NCI-H524 treated with DMSO at 0.1 percent for 48 hours (cell line): ENCODE measurements at places on chromosomes 16 and 17.

DNA sequence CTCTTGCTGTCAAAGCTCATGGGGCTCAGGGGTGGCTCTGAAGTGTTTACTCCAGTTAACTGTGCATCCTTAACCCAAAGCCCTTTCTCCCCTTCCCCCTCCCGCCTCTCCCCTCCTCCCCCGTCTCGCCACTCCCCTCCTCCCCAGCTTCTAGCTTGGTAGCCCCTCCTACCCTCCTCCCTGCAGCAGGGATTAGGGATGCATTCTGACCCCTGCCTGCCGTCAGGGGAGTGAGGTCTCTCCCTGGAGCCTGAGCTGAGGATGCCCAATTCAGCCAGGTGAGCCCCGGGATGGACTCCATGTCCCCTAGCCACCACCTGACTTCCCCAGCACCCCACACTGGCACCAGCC, 1.6 kb downstream of the HS3ST6 start:
- DNase-seq = no peak

- DNase-seq = no peak
These were observed 2.2 kb upstream of the EFTUD2 start for GRCh38 chr17:44901411-44901921.

DNA sequence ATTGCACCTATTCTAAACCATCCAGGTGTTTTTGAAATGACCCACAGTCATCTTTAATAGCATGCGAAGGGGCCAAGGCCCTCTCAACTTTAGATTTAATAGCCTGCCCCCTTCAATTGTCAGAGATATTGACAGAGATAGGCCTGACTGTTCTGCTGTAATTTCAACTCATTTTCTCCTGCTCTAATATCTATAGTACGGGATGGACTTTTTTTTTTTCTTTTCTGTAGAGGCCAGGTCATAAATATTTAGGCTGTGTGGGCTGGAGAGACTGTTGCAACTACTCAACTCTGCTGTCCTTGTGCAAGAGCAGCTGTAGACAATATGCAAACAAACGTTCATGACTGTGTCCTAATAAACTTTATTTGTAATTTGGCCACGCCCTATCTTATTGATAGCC, 24.7 kb upstream of the KRT20 start:
- no peak for DNase-seq

DNA sequence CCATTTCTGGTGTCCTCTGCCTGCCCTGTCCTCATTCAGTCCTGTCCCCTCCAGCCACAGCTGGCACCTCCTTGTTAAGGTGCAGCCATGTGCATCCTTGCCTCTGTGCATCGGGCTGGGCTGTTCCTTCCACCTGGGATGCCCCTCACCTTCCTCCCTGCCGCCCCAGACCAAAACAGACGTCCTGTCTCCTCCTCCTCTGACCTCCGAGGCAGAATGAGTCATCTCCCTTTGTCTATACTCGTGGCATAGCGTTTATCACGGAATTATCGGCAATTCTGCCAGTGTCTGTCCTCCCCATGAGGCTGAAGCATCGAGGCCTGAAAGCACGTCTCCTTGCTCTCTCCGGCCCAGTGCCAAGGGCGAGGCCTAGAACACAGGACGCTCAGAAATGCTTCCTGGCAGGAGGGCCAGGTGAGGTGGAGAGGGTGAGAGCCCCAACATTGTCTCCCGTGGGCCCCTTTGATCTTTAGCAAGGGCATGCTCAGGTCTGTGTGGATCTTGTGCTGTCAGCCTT, 4.6 kb downstream of the RAI1 start:
- DNase-seq = no peak

- DNase-seq = no peak
These were observed 47.1 kb downstream of the VMP1 start for GRCh38 chr17:59754552-59754951.

DNA sequence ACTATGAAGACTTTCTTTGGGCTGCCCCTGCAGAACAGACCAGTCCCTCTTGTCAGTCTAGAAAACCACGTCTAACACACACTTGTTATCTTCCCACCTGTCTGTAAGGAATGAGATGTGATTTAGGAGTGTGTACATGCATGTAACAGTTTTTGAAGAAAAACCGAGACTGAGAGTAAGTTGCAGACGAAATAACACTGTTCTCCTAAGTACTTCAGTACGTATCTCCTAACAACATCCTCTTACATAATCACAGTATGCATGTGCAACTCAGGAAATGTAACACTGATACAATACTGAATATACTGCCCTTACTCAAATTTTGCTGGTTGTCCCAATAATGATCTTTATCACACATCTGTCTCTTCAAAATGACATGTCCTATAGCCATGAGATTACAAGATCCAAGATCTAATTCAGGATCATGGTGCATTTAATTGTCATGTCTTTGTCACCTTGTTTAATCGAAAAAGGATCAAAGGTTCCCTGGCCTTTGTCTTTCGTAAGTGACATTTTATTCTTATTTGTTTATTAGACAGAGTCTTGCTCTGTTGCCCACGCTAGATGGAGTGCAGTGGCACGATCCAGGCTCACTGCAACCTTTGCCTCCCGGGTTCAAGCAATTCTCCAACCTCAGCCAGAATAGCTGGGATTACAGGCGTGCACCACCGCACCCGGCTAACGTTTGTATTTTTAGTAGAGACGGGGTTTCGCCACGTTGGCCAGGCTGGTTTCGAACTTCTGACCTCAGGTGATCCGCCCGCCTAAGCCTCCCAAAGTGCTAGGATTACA, 25.6 kb downstream of the CREBBP start:
- DNase-seq = no peak

DNA sequence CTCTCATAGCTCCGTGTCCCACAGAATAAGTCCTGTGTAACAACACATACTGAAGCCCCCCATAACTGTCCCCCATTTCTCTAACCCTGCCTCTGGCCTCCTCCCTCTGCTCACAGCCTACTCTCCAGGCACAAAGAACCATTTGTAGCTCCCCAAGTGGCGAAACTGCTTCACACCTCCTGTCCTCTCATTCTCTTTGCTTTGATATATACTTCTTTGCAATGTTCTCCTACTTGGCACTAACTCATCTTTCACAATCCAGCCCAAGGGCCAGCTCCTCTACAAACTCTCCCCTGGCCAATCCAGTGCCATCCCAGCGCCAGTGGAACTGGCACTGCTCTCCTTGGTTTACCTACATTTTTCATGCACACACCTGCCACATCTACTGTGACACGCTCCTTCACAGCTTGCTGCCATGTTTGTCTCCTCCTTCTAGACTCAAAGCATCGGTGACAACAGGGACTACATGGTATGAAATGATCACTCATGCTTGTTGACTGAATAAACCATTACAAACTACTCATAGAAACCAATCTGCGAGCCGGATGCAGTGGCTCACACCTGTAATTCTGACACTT, 12.8 kb downstream of the CYTH1 start:
- no peak for DNase-seq

DNA sequence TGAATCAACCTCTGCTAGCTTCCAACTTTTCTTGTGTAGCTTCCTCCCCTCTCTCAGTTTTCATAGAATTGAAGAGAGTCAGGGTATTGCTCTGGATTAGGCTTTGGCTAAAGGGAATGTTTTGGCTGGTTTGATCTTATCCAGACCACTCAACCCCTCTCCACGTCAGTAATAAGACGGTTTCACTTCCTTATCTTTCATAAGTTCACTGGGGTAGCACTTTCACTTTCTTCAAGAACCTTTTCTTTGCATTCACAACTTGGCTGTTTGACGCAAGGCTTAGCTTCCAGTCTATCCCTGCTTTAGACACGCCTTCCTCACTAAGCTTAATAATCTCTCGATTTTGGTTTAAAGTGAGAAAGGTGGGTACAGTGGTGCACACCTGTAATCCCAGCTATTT, 29.7 kb upstream of the OR1A2 start:
- no peak for DNase-seq

- DNase-seq = peak; percentile 25
These were observed 231.1 kb downstream of the UTP18 start for GRCh38 chr17:51491416-51491815.

- DNase-seq = no peak
These were observed 13.4 kb upstream of the SULT1A1 start for GRCh38 chr16:28623172-28623711.

DNA sequence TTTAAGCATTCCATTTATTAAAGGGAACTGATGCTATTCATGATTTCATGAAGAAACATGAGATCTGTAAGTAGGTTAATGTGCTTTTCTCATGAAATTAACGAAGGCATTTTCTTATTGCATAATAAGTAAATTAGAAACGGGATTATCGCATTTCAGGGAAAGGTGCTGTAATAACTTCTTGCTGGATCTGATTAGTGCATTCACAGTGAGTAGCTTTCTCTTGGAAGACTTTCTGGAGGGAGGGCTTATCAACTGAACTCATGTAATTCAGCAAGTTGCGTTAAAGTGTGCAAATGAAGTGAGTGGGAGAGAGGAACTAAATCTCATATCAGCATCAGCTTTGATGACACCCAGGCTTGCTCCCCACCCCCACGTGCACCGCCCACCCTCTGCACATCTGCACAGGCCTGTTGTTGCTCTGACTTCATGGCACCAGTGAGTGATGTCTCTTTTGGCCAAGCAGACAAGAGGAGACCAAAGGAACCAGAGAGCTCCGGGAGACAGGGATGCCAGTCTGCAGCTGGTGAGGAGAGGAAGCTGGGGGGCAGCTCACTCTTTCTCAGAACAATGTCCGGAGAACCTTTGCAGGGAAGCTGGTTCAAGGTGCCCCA, 26.3 kb upstream of the GAS7 start:
- DNase-seq = no peak

- no peak for DNase-seq
These were observed 5.9 kb downstream of the SUPT6H start for GRCh38 chr17:28667870-28668269.

DNA sequence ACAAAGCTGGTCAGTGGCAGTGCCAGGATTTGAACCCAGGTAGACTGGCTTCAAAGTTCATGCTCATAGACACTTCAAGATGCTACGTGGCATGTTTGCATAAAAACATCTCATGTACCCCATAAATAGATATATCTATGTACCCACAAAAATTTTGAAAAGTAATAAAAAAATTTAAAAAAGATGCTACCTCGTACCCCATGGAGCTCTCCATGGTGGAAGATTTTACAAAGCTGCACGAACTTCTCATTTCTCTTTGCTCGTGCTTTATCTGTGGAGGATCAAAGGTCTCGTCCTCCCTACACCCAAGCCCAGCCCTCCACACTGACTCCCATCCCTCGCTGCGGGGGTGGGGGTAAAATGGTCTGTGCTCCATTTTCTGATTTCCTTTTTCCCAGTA, 135.5 kb downstream of the HAPSTR1 start:
- no peak for DNase-seq

- no peak for DNase-seq
These were observed 21.5 kb downstream of the ITGAL start for GRCh38 chr16:30493941-30494488.

DNA sequence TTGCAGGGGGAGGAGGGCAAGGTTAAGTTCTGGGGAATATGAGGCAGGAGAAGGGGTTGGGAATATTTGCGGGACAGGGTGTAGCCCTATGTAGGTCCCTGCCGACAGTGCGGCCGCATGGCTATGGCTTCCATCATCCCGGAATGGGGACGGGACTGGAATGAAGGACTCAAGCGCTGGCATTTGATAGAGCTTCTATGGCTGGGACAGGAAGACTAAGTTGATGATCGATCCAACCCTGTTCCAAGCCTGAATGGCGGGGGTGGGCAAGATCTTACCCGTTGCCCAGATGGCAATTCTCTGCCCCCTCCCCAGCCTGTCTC, 47.1 kb downstream of the SRCIN1 start:
- DNase-seq = no peak

- DNase-seq = no peak
These were observed 24.4 kb upstream of the CBFA2T3 start for GRCh38 chr16:89001117-89002027.

- no peak for DNase-seq
These were observed 89.2 kb upstream of the WSCD1 start for GRCh38 chr17:5980941-5981340.

GRCh38 chr17:39926588-39927100, 757 bp downstream of the ORMDL3 start:
- no peak for DNase-seq

- DNase-seq = no peak
These were observed 40.4 kb downstream of the ABAT start for GRCh38 chr16:8714807-8715206.

DNA sequence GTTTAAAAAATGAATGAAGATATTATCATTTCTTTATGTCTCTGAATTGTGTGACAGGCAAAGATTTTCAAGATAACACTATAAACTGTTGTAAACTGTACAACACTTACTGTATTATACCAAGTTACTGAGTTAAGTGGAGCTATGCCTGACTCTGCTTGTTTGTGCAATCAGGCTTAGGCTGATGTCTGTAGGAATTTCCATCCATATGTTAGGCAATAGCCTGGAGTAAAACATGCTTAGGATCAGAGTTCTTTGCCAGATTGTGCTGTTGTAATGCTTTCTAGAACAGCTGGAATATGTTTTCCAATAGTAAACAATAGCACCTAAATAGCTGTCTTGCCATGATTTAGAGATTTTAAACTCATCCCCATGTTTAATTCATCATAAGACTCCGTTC, 1496.7 kb downstream of the CDH11 start:
- DNase-seq = no peak

GRCh38 chr16:58511933-58512815, 3.1 kb upstream of the SETD6 start:
- DNase-seq = peak; percentile 15

GRCh38 chr17:67557921-67558320, 159.8 kb upstream of the NOL11 start:
- DNase-seq = no peak

DNA sequence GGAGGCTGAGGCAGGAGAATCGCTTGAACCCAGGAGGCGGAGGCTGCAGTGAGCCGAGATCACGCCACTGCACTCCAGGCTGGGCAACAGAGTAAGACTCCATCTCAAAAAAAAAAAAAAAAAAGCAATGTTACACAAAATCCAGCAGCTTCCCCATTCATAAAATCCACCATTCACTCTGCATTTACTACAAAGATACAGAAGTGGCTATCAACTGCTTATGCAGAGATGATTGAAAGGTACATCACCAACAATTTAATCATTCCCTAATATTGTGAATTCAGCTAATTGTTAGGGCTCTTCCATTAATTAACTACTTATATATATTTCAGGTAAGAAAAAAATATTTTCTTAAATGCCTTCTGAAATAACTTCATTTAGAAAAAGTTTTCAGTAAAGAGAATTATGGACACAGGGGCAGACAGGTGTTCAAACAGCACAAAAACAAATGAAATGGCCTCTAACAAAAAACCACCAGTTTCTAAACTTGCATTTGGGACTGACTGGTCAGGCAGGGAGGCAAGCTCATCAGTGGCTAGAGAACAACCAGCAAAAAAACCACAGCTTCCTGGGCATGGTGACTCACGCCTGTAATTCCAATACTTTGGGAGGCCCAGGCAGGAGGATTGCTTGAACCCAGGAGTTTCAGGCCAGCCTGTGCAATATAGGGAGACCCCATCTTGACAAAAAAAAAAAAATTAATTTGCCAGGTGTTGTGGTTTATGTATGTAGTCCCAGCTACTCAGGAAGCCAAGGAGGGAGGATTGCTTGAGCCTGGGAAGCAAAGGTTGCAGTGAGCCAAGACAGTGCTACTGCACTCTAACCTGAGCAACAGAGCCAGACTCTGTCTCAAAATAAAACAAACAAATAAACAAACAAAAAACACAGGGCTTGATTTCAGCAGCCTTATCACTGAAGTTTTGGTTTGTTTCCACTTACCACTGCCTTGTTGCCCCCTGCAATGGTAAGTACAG, 26.3 kb downstream of the ERN1 start:
- DNase-seq = no peak

- DNase-seq = no peak
These were observed 4.6 kb downstream of the PLCD3 start for GRCh38 chr17:45127548-45128300.

- DNase-seq = no peak
These were observed 4.9 kb downstream of the MT1F start for GRCh38 chr16:56662357-56663354.

- DNase-seq = no peak
These were observed 26.3 kb upstream of the ABCA3 start for GRCh38 chr16:2366660-2367309.
